Activated B cell treated with CpG ODN at 0.5 μM for 24 hours (primary cell): ENCODE measurements at places on chromosomes 16 and 17. TPM values are rescaled to one million over a fixed set of nuclear protein-coding genes. Genes with fewer than 3 reads are reported as not detected.

- DNase-seq = no peak
Measured at GRCh38 chr16:27784351-27785306, 234.7 kb downstream of the KATNIP start.

SYNRG gene
- total RNA-seq = 83.7 and 89.8 TPM in 2 replicates

GRCh38 chr17:7756968-7757367 lies 39.4 kb downstream of the DNAH2 start:
- DNase-seq = no peak

DNA sequence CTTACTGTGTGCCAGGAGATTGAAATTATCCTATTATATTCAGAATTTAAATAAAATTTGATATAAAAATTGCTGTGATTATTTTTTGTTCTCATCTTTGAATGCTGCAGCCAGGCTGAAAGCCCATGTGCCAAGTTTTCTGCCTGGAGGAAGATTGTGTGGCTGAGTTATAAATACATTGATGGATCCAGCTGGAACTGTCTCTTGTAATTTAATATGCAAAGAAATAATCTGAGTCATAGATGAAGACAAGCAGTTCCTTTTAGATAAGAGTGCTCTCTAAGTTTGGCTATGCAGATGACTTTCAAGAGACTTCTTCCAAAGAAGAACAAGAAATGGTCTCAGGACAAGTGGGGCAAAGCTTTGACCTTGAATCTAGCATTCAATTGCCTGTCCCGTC lies 871.0 kb downstream of the CDH11 start:
- no peak for DNase-seq

DNA sequence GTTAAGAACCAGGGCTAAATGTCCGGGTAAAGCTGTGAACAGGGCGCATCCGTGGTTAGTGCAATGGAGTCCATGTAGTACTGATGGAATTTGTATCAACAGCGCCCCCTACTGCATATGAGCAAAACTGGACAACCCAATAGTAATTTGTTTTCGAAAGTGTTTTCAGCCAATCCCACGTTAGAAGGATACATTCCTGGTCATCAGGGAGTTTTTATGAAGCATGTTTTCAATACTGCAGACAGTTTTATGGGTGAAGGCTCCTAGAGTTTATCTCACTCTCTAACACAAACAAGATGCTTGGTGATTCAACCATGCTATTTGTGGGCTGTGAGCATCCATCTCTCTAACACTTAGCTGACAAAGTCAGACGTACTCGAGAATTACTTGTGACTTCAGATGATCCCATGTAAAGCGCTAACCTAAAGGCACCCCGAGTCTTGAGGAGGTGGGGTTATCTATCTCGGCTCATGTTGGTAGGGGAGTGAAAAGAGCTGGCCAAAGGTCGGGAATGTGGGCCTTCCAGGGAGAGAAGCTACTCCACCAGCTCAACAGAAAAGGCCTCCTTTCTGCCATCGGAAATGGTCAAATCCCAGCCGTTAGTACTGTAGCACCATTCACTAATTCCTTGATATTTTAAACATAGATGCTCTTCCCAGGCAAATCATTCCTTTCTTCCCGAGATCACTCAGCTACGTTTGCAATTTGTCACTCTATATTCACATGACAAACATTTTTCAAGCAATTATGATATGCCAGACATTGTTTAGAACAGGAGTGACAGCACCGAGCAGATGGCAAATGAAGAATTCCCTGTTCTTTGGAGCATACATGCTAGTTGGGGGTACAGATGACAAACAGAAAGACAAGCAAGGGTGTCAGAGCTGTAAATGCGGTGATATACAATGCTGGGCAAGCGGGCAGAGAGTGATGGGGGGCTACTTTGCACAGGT lies 46.9 kb upstream of the HNF1B start:
- no peak for DNase-seq

GRCh38 chr17:57895382-57896060 lies 45.7 kb upstream of the MRPS23 start:
- no peak for DNase-seq

PPP1R27 gene
- not detected in 2 replicates for total RNA-seq

GRCh38 chr16:16144416-16144815 lies 78.9 kb downstream of the ABCC6 start:
- DNase-seq = no peak

DNA sequence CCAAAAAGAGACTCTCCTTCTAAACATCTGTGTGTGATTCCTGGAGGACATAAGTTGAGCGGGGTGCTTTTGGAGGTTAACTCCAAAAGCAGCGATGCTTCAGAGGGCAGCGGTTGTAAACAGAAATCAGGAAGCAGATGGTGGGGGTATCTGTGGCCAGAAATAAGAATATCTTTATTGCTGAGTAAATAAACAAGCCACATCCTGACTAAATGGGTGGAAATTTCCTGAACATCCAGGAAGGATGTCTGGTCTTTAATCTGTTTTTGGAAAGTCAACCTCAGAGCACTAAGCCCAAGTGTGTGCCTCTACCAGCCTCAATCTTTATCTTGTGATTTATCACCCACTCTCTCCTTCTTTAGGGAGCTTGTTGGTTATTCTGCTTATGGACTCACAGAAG lies 123.3 kb downstream of the CDH13 start:
- DNase-seq = no peak

- DNase-seq = no peak
Measured at GRCh38 chr16:2048116-2048543, 345 bp downstream of the TSC2 start.

ZFP3 gene
- 10.1 and 11.5 TPM in 2 replicates for total RNA-seq

- no peak for DNase-seq
Measured at GRCh38 chr17:48241131-48241591, 133.6 kb downstream of the SNX11 start.

TMEM235 gene
- total RNA-seq = not detected in 2 replicates

GRCh38 chr16:46862555-46863447 lies 21.4 kb upstream of the GPT2 start:
- DNase-seq = no peak

- DNase-seq = no peak
Measured at GRCh38 chr17:63792055-63792729, 18.2 kb downstream of the DDX42 start.

- no peak for DNase-seq
Measured at GRCh38 chr16:77840673-77841501, 52.5 kb downstream of the VAT1L start.

DNA sequence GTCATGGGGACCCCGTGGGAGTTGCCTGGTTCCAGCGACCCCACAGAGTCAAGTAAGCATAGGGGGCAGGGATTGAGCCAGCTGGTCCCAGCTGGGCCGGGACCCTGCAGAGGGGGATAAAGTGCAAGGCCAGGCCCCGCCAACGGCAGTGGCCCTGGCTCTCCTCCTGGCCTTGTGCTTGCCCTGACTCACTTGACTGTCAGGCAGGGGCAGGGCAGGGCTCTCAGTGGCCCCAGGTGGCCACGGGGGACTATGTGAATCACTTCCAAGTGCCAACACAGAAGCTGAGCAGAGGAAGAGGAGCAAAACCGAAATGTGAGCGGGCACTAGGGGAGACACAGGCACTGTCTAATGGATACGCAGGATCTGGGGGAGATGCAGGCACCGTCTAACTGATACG lies 21.6 kb upstream of the NCBP3 start:
- no peak for DNase-seq

- no peak for DNase-seq
Measured at GRCh38 chr17:51971121-51971520, 187.4 kb downstream of the CA10 start.

GRCh38 chr17:27633312-27634025 lies 2.5 kb downstream of the LGALS9 start:
- DNase-seq = no peak

DNA sequence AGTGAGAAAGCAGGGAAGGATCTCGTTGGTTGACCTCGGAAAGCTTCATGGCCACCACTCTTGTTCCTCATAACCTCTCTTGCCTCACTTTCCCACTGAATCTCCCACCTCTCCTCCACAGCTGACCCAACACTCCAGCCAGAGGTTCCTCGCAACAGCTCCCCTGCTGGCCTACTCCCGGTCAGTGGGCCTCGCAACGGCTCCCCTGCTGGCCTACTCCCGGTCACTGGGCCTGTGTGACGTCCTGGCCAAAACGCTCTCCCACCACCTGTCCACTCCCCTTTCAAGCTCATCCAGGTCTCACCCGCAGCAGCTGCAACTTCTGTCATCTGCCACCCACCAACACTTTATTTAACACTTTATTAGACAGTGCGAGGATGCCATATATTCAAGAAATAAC lies 149.1 kb downstream of the VPS53 start:
- DNase-seq = no peak

- no peak for DNase-seq
Measured at GRCh38 chr16:89981414-89981813, 32.9 kb downstream of the DEF8 start.

GRCh38 chr16:54538276-54538675 lies 251.7 kb upstream of the IRX3 start:
- DNase-seq = no peak

DNA sequence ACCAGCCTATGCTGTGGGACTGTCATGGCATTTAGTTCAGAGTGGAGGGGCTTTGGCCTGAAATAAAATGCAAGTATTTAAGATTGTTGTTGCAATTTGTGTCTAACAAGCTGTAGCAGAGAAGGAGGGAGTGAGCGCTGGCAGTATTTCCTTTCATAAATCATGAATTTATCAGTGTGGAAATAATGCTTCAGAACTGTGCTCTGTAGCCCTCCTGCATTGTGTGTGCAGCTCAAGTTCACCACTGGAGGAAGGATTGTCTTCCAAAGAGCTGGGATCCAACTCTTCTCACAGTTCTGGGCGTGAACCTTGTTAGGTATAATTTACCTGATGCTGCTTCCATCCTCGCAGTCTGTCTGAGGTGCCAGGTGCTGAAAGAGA lies 15.1 kb downstream of the SNX11 start:
- DNase-seq = no peak

GRCh38 chr16:74874912-74875546 lies 100.4 kb upstream of the FA2H start:
- DNase-seq = no peak

GRCh38 chr17:63696381-63696961 lies 3.5 kb downstream of the LIMD2 start:
- no peak for DNase-seq

- no peak for DNase-seq
Measured at GRCh38 chr17:27581016-27581415, 50.0 kb upstream of the LGALS9 start.

DNA sequence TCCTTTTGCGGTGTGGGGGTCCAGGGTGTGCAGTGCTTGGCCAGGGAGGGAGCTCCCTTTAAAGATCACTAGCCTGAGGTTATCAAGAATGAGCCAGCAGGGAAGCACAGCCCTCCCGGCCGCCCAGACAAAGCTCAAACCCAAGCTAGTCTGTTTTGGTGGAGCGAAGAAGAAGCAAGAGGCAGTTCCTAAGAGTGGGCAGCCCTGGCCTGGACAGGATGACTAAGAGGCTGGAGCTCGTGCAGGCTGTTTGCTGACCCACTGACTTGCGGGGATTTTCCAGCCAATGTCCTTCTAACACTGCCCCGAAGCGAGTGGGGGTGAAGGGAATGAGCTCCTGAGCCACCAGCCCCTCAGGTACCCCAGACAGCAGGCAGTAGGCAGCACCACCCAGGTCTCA lies 134.4 kb downstream of the COPRS start:
- no peak for DNase-seq

- DNase-seq = no peak
Measured at GRCh38 chr16:56477096-56477878, 25.9 kb downstream of the OGFOD1 start.

DNA sequence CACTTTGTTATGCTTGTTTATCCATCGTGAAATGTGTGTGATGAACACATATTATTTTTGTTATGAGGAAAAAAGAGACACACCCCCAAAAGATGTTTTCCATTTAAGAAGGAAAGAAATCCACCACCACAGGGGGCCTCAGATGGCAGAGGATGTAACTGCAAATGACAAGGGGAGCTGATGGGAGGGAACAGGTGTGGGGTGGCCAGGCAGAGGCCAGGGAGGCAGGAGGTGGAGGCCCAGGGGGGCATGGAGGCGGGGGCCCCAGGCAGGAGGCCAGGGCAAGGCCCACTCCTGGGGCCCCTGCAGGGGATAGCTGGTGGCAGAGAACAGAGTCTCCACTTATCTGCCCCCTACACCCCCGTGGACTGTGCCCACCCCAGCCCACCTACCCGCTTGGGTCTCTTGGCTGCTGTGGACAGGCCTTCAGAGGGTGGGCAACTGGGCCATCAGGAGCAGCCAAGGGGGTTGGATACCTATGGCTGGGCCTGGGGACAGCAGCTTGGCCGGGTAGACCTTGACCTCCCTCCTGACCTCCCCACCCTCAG lies 28.0 kb downstream of the PPL start:
- no peak for DNase-seq

DNA sequence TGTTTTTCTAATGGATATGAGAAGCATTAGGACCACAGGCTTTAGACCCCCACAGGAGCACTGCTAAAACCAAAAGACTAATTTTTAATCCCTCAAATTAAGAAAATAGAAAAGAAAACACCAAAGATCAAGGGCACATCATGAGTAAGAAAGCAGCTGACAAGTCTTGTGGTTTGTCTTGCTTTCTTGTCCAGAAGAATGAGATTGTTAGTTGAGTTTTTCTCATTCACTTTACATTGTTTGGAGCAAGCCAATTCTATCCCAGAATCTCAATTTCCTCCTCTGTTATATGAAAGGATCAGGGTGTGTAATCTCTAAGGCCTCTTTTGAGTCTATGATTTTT lies 899.0 kb downstream of the KCNJ2 start:
- no peak for DNase-seq

DNA sequence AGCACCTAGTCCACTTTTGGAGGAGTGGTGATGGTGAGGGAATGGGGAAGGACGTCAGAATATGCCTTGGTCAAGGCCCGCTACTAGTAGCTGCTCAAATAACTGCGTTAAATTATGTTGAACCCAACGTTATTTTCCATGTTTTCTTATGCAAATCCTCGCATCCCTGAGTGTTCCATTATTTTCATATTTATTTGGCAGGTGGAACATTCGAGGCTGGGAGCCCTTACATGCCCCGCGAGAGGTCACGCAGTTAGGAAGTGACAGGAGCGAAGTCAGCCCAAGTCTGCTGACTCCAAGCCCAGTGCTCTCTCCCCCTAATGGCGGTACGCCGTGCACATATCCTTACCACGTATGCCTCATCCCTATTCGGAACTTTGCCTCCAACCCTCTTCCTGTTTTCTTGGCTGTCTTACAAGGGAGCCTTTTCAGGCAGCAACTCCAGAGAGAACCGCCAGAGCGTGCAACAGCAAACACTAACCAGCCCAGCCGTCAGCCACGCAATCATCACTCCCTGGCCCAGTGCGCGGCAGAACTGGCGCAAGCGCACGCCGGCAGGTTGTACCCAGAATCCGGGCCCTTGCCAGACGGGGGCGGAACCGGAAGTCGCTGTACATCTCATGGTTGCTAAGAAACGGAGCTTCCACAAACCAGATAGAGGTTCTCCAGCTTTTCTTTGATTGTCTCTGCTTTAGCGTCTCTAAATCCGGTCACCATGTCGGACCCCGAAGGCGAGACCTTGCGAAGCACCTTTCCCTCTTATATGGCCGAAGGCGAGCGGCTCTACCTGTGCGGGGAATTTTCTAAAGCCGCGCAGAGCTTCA lies at the start of gene ODAD4:
TSS of gene ODAD4 (plus strand) at position 609 of the 824 bp plus-strand sequence. CDS start at position 716, 107 bp downstream.
- peak; percentile 89 for DNase-seq

PIP4K2B gene
- total RNA-seq = 32.1 and 33.0 TPM in 2 replicates
